HFFc6 (cell line): ENCODE measurements at places on chromosomes 1 and 21. TPM values are rescaled to one million over a fixed set of nuclear protein-coding genes. Genes with fewer than 3 reads are reported as not detected.

The WNT4 gene
- not detected in 2 replicates for total RNA-seq

The PCBP3 gene
- not detected in 3 replicates for total RNA-seq

The OR2T29 gene
- not detected in 3 replicates for total RNA-seq

The DDAH1 gene
- 234 to 300 TPM (median 289 TPM) in 3 replicates for total RNA-seq

The C1orf141 gene
- total RNA-seq = not detected in 3 replicates

The AMY1B gene
- total RNA-seq = not detected in 2 replicates

The OR14A16 gene
- total RNA-seq = not detected in 2 replicates

The KIAA0040 gene
- not detected in 2 replicates for total RNA-seq

The TP73 gene
- total RNA-seq = not detected in 3 replicates

The TAL1 gene
- not detected in 3 replicates for total RNA-seq

The ZNF695 gene
- 1.3 and 2.7 TPM in 2 replicates for total RNA-seq

The RXRG gene
- total RNA-seq = not detected in 3 replicates

The RGSL1 gene
- total RNA-seq = not detected in 3 replicates

The CHAF1B gene
- 4.7 to 11.4 TPM (median 8.5 TPM) in 3 replicates for total RNA-seq

The ADAM30 gene
- not detected in 3 replicates for total RNA-seq

The KIF21B gene
- not detected in 3 replicates for total RNA-seq

The CFHR3 gene
- total RNA-seq = not detected in 3 replicates

The DR1 gene
- total RNA-seq = 74.6 to 82.9 TPM (median 77.7 TPM) in 3 replicates

The OR2L2 gene
- total RNA-seq = not detected in 2 replicates

The ZMYND12 gene
- total RNA-seq = not detected in 3 replicates

The IL12RB2 gene
- not detected in 3 replicates for total RNA-seq

The NBPF9 gene
- 13.1 to 16.8 TPM (median 15.8 TPM) in 3 replicates for total RNA-seq

The PTGFR gene
- 11.0 to 19.3 TPM (median 11.5 TPM) in 3 replicates for total RNA-seq

The GIPC2 gene
- total RNA-seq = 0.20 to 0.57 TPM (median 0.56 TPM) in 3 replicates
